Mesothelial cell of epicardium (in vitro differentiated cells): ENCODE measurements at places on chromosomes 13 and 19.

DNA sequence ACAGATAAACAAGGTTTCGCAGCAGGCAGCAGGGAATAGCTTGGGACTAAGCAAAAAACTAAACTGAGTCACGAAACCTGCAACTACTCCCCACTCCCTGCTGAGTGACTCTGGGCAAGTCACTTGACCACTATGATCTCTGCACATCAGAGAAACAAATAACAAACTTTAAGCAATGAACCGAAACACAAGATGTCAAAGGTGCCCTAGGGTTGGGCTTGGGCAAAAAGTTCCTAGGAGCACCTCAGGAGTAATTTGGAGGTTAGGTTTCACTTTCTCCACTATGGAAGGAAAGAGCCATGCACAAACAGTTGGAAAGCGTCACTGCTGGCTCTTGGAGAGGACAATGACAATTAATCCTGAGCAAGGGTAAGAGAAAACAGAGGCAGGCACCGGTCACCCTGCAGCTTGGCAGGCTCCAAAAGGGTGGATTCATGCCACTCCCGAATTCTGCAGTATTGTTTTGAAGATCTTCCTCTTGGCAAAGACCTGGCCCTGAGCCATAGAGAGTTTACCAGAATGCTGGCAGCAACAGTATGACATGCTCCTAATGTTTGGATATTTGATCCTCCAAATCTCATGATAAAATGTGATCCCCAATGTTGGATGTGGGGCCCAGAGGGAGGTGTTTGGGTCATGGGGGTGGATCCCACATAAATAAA is 60.3 kb downstream of the CRYL1 start:
- no peak for DNase-seq
- peak overlapping the region; percentile 70 for H3K27ac ChIP-seq
- peaks cover 3% of the 10 kb centered on the region for H3K36me3 ChIP-seq

DNA sequence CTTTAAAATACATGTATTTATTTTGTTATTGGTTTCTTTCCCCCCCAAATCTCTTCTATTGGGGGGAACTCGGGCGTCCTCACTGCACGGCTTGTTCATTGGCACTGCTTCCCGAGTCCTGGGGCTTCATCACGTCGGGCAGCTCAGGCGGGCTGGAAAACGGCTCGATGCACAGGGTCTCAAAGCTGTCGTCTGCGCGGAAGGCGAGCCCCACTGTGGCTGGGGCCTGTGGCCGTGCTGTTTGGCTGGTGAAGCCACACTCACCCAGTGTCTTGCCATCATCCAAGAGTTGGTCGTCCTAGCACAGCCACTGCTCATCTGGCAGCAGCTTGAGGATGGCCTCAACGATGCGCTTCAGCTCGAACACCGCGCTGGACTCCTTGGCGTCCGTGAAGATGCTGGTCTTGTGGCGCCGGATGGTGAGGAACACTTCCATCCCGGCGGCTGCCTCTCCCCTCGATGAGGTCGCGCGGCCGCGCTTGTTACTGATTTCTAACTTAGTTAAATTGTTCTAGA is 6.0 kb upstream of the ATP8A2 start:
- no peaks in the 10 kb centered on the region for H3K36me3 ChIP-seq
- no peak overlapping the region for H3K4me3 ChIP-seq
- H3K27me3 ChIP-seq, result peaks cover 16% of the 10 kb centered on the region
- no peak for DNase-seq

DNA sequence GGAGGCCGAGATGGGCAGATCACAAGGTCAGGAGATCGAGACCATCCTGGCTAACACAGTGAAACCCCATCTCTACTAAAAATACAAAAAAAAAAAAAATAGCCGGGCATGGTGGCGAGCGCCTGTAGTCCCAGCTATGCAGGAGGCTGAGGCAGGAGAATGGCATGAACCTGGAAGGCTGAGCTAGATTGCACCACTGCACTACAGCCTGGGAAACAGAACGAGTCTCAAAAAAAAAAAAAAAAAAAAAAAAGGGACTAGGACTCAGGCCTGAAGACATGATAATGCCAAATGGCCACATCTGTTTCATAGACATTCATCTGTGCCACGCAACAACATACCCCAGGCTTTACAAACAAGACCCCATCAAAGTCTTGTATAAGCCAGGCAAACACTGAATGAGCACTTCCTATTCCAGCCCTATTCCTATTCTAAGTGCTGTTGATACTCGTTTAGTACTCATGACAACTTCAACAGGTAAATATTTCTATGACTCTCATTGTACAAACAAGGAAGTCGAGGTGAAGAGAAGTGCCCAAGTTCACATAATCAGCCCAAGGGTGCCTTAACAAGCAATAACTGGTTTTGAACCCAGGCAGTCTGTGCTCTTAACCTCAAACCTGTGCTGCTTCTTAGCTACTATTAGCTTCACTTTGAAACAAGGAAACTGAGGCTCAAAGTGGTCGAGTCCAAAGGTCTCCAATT is 1.7 kb downstream of the B9D2 start:
- peaks cover 3% of the 10 kb centered on the region for H3K36me3 ChIP-seq
- H3K27ac ChIP-seq, result no peak overlapping the region
- no peak for DNase-seq
- no peaks in the 10 kb centered on the region for H3K27me3 ChIP-seq

DNA sequence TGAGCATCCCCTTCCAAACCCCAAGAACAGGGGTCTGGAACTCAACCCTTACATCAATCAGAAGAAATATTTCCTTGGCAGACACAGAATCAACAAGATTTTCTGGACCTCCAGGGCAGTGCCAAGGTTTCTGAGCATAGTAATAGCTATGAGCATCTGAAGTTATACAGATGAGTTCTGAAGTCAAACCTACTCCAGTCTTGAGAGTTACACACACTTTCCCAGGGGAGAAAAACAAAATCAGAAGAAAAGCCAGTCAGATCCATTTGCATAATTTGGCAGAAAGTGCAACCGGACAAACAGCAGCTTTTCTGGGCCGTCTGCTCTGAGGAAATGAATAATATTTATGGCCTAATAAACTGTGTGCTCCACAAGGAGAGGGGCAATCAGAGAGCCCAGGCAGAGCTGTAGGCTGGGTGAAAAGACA is 93.1 kb downstream of the KL start:
- H3K27ac ChIP-seq, result no peak overlapping the region
- H3K4me1 ChIP-seq, result peaks cover 27% of the 10 kb centered on the region

GRCh38 chr19:1648459-1648849 is 4.0 kb downstream of the TCF3 start:
- peaks cover 12% of the 10 kb centered on the region for H3K4me1 ChIP-seq
- H3K27ac ChIP-seq, result no peak overlapping the region
- peaks cover 5% of the 10 kb centered on the region for H3K36me3 ChIP-seq
- no peak overlapping the region for H3K4me3 ChIP-seq

- no peak for DNase-seq
- H3K36me3 ChIP-seq, result peaks cover 45% of the 10 kb centered on the region
- peak overlapping the region; percentile 92 for H3K4me3 ChIP-seq
- peak overlapping the region; percentile 98 for H3K27ac ChIP-seq
These were observed 612 bp upstream of the ZNF154 start for GRCh38 chr19:57709616-57710015.

DNA sequence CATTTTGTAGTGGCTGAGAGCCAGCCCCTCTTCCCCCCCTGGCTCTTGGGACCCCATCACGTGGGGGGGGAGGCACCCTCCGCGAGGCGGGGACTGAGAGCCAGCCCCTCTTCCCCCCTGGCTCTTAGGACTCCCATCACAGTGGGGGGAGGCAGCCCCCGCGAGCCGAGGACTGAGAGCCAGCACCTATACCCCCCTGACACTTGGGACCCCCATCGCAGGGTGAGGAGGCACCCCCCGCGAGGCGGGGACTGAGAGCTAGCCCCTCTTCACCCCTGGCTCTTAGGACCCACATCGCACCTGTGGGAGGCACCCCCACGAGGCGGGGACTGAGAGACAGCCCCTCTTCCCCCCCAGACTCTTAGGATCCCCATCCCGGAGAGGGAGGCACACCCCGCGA is 2426.5 kb upstream of the PCDH20 start:
- no peak for DNase-seq
- H3K27me3 ChIP-seq, result no peaks in the 10 kb centered on the region
- no peaks in the 10 kb centered on the region for H3K36me3 ChIP-seq
- H3K4me1 ChIP-seq, result no peaks in the 10 kb centered on the region
- no peak overlapping the region for H3K4me3 ChIP-seq
- H3K27ac ChIP-seq, result no peak overlapping the region

DNA sequence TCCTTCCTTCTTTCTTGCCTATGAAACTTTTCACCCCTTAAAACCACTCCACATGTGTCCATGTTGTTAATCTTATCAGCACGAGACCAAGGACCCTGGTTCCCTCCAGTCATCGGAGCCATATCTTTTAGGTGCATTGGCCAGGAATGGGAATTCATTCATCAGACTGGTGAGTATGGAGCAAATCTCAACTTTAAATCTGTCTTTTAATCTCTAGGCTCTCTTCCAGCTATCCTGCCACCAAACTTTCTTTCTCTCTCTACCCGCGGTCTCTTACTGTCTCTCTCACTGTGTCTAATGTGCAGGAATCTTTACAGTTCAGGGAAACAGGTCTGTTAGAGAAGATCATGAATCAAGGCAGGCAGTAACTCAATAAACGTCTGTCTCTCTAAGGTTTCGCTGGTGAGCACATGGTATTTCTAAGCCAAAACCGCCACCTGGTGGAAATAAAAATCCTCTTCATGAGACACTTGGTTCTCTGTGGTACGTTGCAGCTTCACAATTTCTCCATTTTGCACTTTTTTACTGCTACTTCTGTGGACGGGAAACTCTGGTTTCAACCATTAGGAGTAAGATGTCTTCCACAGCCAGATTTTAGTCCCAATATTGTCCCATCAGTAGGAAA is 16.1 kb downstream of the LGALS16 start:
- peaks cover 42% of the 10 kb centered on the region for H3K27me3 ChIP-seq
- no peaks in the 10 kb centered on the region for H3K36me3 ChIP-seq
- no peak overlapping the region for H3K27ac ChIP-seq
- no peak overlapping the region for H3K4me3 ChIP-seq

DNA sequence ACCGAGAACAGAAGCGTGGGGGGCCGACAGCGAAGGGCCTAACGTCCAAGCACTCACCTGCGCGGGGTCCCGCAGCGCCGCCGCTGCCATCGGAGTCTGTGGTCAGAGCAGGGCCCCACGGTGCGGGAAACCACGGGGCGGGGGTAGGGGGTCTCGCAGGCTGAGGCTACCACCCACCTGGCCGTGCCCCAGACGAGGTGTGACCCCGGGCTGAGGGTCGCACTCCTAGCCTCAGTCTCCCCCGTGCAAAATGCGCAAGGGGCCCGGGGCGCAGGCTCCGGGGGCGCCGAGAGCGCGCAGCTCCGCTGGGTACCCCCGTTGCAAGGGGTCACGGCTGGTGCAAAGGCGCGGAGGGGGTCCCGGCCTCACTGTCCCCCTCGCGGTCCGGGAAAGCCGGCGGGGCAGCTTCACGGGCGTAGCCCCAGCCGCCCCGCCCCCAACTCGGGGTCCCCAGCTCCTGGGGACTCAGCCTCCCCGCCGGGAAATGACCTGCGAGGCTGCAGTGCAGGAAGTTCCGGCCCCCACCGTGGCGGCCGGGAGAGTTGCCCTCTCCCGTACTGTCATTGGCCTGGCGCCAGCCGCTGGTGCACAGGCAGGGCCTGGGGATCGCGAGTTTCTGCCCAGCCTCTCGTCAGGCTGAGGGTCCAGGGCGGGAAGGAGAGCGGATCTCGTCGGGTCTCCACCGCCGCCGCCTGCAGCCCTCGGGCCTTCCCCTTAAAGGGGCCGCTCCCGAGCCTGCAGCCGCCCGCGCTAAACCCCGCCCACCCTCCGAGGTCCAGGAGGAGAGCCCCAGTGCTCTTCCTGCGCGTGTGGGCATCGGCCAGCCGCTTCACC is at the start of gene ZNF792:
Gene ZNF792 (minus strand): TSS at position 657 of the 834 bp plus-strand sequence. CDS start 567 bp downstream, at position 90.
- H3K4me3 ChIP-seq, result peak within 1 kb of the TSS; percentile 83
- DNase-seq, result peak; percentile 49
- H3K36me3 ChIP-seq, result peaks cover 32% of the 10 kb centered on the region
- H3K27ac ChIP-seq, result peak within 1 kb of the TSS; percentile 51
- H3K4me1 ChIP-seq, result peaks cover 17% of the 10 kb centered on the region

DNA sequence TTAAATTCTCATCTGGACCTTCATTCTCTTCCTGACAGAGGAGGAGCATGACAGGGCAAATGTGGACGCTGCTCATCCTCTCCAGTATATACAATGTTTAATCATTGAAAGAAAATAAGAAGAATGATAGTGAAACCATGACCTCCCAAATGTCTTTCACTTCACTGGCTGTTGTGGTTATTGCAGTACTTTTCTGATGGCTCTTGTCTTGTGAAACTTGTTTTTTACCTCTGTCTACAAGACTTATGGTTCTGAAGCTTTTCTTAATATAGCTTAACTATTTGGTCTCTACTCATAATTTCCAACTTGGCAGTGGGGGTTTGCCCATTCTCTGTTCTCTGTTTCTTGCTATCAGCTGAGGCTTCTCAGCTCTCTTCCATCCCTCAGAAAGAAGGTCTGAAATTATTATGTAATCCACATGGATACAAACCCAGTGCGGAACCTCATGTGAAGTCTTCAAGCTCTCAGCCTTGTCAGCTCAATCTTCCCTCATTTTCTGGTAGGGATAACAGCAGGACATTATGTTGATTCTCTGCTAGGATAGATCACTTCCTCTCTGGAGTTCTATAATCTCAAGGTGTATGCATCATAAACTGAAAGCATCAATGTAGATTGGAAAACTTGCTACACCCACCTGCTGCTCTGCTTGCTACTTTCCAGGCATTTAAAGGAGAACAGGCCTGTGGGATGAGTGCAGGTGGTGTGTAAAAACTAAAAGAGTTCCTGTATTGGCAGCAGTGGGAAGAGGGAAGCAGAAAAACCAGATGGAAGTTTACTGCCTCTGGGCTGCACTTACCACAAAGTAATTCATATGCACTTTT is 250.3 kb upstream of the HTR2A start:
- DNase-seq, result no peak
- no peak overlapping the region for H3K4me3 ChIP-seq
- H3K27ac ChIP-seq, result peak overlapping the region; percentile 70
- peaks cover 49% of the 10 kb centered on the region for H3K4me1 ChIP-seq
- H3K27me3 ChIP-seq, result no peaks in the 10 kb centered on the region
- H3K36me3 ChIP-seq, result peaks cover 2% of the 10 kb centered on the region

DNA sequence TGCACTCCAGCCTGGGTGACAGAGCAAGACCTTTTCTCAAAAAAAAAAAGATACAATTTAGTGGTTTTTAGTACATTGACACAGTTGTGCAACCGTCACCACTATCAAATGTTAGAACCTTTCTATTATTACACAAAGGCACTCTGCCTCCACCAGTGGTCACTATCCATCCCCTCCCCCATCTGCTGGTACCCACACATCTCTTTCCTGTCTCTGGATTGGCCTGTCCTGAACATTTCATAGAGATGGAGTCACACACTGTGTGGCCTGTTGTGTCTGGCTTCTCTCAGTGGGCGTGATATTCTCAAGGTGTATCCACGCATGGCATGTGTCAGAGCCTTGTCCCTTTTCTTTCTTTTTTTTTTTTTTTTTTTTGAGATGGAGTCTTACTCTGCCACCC is 11.2 kb downstream of the KDM4B start:
- H3K27me3 ChIP-seq, result no peaks in the 10 kb centered on the region
- no peak for DNase-seq
- peaks cover 37% of the 10 kb centered on the region for H3K4me1 ChIP-seq
- no peak overlapping the region for H3K4me3 ChIP-seq
- H3K27ac ChIP-seq, result no peak overlapping the region

- no peak for DNase-seq
- peaks cover 5% of the 10 kb centered on the region for H3K27me3 ChIP-seq
- no peaks in the 10 kb centered on the region for H3K36me3 ChIP-seq
- H3K4me3 ChIP-seq, result no peak overlapping the region
These were observed 240.9 kb upstream of the SERP2 start for GRCh38 chr13:44132710-44133109.

- H3K4me3 ChIP-seq, result no peak overlapping the region
- no peak overlapping the region for H3K27ac ChIP-seq
- peaks cover 9% of the 10 kb centered on the region for H3K4me1 ChIP-seq
- no peak for DNase-seq
These were observed 53.4 kb downstream of the ABCC4 start for GRCh38 chr13:95247852-95248251.
